MV-4-11 (cell line): ENCODE measurements at places on chromosomes 13 and 19.

DNA sequence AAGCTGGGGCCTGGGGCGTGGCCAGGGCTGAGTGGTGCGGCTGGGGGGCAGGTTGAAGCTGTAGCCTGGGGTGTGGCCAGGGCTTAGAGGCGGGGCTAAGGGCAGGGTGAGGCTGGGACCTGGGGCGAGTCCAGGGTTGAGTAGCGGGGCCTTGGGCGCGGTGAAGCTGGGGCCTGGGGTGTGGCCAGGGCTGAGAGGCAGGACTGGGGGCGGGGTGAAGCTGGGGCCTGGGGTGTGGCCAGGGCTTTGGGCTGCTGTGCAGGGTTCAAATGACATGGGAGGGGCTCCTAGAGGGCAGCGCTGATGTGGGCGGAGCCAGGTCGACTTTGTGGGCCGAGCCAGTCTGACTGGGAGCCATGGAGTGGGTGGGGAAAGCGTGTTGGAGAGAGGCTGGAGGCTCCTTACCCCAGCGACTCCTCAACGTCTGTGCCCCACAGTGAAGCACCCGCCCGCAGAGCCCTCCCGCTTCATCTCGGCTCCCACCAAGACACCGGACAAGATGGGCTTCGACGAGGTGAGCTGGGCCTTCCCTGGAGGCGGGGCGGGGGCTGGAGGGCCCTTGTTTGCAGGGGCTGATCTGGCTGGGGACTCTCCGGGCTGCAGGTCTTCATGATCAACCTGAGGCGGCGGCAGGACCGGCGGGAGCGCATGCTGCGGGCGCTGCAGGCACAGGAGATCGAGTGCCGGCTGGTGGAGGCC is 21.5 kb downstream of the COLGALT1 start:
- DNase-seq, result peak; percentile 64

DNA sequence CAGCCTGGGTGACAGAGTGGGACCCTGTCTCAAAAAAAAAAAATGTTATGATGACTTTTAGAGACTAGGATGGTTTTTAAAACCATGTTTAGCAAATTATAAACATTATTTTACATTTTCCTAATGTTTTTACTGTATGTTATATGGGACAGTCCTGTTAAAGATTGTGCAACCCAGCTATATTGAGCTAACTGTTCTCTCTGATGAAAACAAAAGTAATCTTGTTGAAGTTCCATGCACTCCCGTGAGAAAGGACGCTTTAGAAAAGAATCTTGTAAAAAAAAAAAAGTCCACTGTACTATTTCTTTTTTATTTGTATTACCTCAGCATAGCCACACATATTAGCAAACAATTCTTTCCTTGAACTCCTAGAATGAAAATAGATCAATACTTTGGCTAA is 451.2 kb downstream of the DCT start:
- no peak for DNase-seq

GRCh38 chr13:50365408-50366391 is 350.5 kb downstream of the KCNRG start:
- DNase-seq, result no peak

- DNase-seq, result no peak
Observed at GRCh38 chr19:41205995-41206394, 13.0 kb downstream of the CYP2S1 start.

GRCh38 chr19:51993422-51993821 is 6.8 kb upstream of the ZNF350 start:
- no peak for DNase-seq

- DNase-seq, result no peak
Observed at GRCh38 chr13:29819143-29819542, 31.3 kb downstream of the UBL3 start.
